Diencephalon (tissue), 1 donor: ENCODE measurements at places on chromosomes 6 and 20. TPM values are rescaled to one million over a fixed set of nuclear protein-coding genes. Genes with fewer than 3 reads are reported as not detected.

The MAS1 gene
- total RNA-seq = under 0.01 TPM

The SNRPB gene
- total RNA-seq = 34.4 TPM

The SLC17A9 gene
- total RNA-seq = 0.23 TPM

The RBPJL gene
- total RNA-seq = not detected

The ARMH2 gene
- total RNA-seq = not detected

The FNDC11 gene
- 3.5 TPM for total RNA-seq

The TTBK1 gene
- 16.8 TPM for total RNA-seq

The SLCO4A1 gene
- 2.1 TPM for total RNA-seq

The CCN2 gene
- 5.5 TPM for total RNA-seq

The CST2 gene
- not detected for total RNA-seq

The VIP gene
- total RNA-seq = 3.0 TPM
